Placental pericyte (primary cell): ENCODE measurements at places on chromosomes 16 and 17. TPM values are rescaled to one million over a fixed set of nuclear protein-coding genes. Genes with fewer than 3 reads are reported as not detected.

The KRTAP9-4 gene
- not detected in 2 replicates for total RNA-seq

The WSCD1 gene
- 0.14 and 1.8 TPM in 2 replicates for total RNA-seq

The PLEKHH3 gene
- 10.7 and 11.0 TPM in 2 replicates for total RNA-seq

The BBS2 gene
- 36.1 and 40.0 TPM in 2 replicates for total RNA-seq

The NLRC3 gene
- not detected in 2 replicates for total RNA-seq

The DHRS7C gene
- total RNA-seq = not detected in 2 replicates

The DOC2B gene
- not detected in 2 replicates for total RNA-seq

The CIBAR2 gene
- total RNA-seq = not detected in 2 replicates

The CCL7 gene
- 0.44 and 3.4 TPM in 2 replicates for total RNA-seq

The CLEC19A gene
- total RNA-seq = not detected in 2 replicates

The PTX4 gene
- total RNA-seq = 0.29 TPM in 1 of 2 replicates, not detected in the other

The SRRM2 gene
- 87.8 and 95.4 TPM in 2 replicates for total RNA-seq
